ENCODE measurements at places on chromosomes 6 and 20.
A peak's percentile ranks its signal among the peaks of the same experiment; 100 is the strongest.

DNA sequence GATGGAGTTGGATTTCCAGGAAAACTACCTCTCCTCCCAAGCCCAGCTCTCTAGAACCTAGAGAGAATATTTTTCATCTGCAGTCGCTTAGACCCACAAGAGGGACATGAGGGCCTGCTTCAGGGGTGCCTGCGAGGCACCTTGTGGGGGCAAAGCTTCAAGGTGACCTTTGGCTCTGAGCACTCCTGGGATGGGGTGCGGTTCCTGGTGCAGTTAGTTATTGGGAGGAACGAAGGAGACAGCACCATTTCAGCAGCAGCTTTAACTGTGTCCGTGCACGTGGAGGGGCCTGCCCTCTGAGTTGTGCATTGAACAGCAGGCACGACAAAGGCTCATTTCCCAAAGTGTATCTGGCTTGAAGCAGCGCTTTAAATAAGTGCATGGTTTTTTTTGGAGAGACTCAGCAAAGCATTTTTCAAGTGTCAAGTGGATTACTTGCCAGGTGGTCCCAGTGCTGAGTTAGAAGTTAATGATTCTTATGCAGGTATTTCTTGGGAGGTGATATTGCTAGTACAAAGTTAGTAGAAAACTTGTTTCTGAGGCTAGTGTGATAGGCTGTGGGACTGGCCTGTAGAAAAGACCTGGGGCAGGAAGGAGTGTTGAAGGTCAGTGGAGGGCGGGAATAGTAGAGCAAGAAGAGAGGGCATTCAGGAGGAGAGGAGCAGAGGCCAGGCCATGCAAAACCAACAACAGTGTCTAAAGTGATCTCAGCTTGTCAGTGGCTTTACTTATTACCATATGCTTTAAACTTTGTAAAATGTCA, 3.8 kb downstream of the IGF2R start:
- DNase-seq = no peak

DNA sequence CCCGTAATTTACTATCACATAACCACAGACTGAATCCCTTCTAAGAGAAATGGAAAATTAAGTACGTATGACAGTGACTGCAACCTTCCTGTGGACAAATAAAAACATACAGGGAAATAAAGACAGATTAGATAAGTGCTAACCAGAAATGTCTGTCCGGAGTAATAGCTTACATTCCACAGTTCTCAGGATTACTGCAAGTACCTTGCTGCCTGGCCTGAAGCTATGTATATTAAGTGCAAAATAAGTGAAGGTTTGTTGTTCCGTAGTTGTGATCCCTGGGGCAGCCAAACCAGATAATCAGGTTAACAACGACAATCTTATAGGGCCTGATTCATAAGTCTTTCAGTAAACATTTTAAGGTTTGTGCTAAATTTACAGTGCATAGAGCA, 2.8 kb downstream of the NEDD9 start:
- no peak for DNase-seq

DNA sequence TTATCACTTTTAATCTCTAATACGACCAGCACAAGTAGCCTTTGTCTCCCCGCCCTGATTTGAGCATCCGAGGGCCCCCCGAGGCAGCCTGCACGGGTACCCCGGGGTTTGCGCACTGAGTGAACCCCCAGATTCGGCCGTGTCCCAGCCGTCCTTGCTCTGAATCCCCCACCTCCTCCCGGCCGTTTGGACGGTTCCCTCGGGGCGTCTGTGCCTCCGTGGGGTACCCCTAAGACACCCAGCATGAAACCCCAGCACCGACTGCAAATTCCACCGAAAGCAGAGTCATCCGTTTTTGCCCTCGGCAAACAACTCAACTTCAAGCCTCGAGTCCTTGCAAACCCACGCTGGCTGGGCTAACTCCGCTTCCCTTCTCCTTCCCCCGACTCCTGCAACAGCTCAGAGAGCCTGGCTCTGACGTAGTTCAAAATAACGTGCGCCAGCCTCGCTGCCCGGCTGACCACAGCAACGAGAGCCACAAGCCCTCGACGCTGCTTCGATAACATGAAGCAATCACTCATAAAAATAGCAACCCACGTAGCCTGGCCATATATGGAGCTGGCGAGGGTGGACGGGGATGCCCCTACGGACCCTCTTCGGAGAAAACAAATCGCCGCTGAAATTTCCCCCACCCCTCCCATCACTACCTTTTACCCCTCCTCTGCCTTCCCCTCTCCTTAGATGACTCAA, 764 bp upstream of the SNAP25 start:
- DNase-seq = peak; percentile 52

GRCh38 chr6:123804014-123804786, 535 bp downstream of the NKAIN2 start:
- peak; percentile 68 for DNase-seq

DNA sequence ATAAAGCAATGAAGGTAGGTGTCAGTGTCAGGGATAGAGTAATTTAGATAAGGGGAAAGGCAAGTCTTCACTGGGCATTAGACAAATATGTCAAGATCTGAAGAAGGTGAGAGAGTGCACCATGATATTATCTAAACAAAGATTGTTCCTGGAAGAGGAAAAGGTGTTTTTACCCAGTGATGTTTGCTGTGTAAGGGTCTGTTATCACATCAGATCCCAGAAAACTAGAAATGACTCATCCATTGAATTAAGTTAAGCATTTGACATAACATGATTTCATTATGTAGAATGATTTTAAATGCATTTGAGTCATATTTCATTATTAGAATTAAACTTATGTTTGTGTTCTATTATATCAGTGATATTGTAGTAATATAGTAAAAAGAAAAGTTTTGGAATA, 1279.5 kb upstream of the CITED2 start:
- DNase-seq = no peak

- DNase-seq = no peak
Measured at GRCh38 chr20:9253006-9253539, 184.2 kb downstream of the PLCB4 start.

DNA sequence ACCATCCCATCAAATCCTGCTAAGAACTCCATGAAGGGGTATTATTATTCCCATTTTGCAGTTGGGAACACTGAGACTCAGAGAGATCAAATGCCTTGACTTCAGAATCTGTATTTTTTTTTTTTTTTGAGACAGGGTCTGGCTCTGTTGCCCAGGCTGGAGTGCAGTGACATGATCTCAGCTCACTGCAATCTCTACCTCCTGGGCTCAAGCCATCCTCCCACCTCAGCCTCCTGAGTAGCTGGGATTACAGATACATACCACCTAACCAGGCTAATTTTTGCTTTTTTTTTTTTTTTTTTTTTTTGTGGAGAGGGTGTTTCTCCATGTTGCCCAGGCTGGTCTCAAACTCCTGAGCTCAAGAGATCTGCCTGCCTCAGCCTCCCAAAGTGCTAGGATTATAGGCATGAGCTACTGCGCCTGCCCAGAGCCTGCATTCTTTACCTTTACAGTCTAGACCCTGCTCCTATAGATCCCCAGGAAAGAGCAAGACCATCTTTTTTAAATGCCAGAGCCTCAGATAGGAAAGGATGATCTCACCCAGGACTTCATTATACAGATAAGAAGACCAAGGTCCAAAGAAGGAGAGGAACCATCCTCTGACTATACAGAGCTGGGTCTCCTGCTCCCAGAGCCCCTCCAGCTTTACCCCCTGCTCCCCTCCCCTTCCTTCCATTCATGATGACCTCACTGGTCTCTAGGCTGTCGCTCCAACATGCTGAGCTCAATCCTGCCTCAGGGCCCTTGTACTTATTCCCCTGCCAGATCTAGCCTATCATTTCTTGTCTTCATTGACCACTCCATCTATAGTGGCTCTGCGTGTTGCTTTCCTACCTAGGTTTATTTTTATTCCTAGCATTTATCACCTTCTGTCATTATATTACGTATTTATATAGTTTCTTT, 138.6 kb downstream of the CEBPB start:
- DNase-seq = no peak

GRCh38 chr20:38454556-38455473, 17.8 kb upstream of the RALGAPB start:
- DNase-seq = no peak

DNA sequence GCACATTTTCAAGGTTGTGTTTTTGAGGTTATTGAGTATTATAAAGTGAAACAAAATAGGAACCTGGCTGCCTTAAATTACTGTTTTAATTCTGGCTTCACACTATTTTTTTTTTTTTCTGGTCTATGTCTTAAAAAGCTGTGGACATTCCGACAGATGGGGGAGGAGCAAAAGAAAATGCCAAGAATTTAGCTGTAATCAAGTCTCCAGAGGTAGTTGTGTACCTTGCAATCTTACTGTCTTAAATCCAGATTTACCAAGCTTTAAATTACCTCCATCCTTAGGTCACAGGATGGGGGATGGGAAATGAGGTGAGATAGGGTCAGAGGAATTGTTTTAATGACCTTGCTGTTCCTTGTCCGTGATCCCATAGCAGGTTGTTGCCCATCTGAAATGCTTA, 182.8 kb downstream of the UTRN start:
- no peak for DNase-seq

DNA sequence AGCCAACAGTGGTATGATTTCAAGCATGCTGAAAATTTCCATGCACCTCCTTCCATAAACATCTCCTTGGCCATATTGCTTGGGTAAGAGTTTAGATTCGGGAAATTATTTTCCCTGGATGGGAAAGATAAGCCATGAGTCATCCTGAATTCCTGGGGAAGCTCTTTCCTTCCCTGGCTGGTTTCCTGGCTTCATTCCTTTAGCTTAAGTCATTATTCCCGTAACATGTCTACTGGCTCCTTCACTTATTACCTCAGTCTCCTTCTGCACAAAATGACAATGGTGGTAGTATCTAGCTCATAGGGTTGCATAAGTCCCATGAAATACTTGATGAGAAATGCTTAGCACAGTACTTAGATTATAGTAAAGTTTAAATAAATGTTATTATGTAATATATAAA, 27.6 kb downstream of the TINAG start:
- no peak for DNase-seq

DNA sequence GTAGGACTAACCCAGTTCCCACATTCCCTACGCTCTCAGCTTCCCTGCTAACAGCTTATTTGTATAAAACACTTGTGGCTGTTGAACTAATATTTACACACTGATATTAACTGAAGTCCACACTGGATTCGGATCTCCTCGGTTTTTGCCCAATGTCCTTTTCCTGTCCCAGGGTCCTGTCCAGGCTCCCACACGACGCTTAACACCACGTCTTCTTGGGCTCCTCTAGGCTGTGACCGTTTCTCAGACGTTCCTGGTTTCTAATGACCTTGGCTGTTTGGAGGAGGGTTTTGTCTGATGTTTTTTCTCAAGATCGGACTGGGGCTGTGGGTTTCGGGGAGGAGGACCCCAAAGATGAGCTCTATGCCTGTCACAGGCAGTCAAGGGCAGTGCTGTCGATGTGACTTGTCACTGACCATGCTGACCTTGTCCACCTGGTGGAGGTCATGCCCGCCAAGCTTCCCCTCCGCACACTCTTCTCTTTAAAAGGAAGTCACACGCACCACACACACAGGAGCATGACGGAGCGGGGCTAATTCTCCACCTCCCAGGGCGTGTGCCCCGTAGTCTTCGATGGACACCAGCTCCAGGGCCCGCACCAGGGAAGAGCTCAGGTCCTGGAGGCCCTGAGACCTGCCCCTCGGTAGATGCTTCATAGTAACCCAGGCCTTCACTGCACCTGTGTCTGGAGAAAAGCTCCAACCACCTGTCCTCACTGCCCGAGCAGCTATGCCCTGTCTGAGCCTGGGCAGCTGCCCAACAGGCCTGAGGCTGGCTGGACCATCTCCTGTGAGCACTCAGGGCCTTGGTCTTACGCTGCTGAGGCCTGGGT, 72.0 kb downstream of the TTLL2 start:
- DNase-seq = no peak

DNA sequence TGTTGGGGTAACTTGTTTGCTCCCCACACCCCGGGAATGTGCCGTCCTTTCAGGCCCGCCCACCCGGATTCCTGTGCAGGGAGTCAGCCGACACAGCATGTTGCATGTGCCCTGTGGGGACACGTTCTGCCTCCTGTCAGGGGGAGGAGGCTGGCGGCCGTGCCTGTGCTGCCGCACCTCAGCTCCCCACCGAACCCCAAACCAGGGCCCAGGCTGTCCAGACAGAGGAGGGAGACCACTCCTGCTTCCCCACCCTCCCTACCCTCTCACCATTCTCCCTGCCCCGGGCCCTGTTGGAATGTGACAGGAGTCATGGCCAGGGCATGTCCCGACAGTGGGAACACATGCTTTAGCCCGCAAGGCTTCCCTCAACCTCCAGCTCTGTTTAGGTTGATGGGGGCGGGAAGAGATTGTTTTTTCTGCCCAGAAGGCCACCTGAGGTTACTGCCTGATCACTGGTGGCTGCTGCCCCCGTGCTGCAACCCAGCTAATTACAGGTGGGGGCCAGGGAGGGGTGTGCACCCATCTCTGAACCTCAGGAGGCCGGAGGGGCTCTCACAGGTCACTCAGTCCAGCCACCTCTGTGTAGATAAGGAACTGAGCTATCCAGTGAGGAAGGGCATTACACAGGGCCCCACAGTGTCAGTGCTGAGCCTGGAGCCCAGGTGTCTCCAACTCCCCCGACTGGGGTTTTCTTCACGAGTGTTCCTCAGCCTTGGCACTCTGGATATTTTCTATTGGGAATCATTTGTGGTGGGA, 13.6 kb downstream of the LRRC73 start:
- no peak for DNase-seq

DNA sequence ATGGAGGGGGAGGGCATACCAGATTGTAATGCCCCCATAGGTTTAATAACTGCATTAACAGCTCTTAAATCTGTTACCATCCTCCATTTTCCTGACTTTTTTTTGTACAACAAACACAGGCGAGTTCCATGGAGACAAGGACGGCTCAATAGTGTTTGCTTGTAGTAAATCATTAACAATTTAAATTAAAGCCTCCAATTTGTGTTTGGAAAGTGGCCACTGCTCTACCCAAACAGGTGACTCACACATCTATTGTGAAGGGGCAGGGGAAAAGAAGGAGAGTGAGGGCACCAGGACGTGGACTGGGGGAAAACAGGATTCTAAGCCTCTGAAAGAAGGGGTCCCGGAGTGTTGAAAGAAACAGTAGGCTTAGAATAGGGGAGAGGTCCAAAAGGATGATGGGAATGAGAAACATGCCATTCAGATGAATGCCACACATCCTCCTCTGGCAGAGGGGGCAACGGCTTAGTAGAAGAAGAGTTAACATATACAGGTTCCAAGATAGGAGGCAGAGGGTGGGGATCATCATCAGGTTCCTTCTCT, 6.9 kb downstream of the GLYATL3 start:
- no peak for DNase-seq

DNA sequence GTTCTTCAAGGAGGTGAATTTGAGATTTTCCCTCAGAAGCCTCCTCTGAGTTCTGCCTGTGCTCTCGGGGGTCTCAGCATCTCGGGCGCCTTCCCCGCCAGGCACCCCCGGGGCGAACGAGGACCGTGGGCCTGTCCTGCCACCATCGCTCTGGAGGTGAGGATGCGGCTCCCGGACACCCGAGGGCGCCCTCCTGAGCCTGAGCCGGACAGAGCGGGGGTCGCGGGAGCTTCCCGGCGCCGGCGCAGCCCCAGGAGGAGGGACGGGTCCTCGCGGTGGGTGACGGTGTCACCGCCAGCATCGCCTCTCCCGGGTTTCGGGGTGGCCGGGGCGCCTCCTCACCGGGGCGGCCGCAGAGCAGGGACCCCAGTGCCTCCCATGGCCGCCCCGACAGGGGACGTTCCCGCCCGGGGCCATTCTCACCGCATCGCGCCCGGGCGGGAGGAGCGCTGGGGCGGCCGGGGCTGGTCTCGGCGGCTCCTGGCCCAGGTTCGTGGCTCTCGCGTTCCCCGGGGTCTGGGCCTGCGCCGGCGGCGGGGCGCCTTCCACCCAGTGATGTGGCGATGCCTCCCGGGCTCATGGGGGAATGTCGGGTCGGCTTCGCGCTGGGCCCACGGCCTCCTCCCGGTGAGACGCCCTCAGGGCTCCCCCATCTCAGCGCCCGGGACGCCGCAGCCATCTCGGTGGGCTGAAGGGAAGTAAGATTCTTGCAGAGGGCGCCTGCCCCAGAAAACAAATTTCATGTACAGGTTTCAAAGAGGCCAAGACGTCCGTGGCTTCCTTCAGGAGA, 210.5 kb downstream of the ERMARD start:
- no peak for DNase-seq

All from NCI-H1417 treated with DMSO at 0.1 percent for 48 hours (cell line).